Cardiac muscle cell (in vitro differentiated cells and primary cell): ENCODE measurements at places on chromosomes 6 and 20. TPM values are rescaled to one million over a fixed set of nuclear protein-coding genes. Genes with fewer than 3 reads are reported as not detected.

DNA sequence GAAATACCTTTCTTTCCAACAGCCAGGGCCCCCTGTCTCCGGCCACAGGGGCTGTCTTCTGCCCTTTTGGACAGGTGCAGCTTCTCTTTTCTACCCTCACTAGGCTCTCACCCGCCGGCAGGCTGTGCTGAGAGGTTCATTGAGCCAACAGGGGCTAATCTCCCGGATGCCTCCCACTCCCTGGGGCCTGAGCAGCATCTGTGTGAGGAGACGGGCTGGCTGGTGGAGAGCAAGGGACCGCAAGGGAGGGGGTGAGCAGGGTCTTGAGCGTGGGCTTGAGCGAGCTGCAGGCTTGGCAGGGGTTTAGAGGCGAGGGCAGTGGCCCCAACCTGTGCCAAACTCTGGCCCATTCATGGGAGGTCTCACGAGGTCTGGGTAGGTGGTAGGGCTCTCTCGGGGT is 56.5 kb upstream of the CST7 start:
- no peak for DNase-seq

GRCh38 chr6:136114661-136115060 is 135.4 kb downstream of the MTFR2 start:
- DNase-seq: no peak

DNA sequence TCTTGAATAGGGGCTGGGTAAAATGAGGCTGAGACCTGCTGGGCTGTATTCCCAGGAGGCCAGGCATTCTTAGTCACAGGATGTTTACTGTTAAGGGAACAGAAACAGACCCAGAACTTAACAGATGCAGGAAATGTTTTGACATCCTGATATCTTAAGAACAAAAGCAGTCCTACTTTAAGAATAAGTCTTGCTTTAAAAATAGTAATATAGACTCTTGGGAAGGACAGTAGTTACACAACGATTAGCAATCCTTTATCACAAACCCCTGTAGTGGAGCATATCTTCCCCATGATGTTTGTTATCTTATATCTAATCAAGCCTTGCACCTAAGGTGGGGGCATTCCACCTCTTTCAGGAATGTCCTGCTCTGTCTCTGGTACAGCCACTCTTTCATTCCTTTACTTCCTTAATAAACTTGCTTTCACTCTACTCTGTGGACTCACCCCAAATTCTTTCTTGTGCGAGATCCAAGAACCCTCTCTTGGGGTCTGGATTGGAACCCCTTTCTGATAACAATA is 493.7 kb upstream of the SULF2 start:
- peak; percentile 72 for DNase-seq

DNA sequence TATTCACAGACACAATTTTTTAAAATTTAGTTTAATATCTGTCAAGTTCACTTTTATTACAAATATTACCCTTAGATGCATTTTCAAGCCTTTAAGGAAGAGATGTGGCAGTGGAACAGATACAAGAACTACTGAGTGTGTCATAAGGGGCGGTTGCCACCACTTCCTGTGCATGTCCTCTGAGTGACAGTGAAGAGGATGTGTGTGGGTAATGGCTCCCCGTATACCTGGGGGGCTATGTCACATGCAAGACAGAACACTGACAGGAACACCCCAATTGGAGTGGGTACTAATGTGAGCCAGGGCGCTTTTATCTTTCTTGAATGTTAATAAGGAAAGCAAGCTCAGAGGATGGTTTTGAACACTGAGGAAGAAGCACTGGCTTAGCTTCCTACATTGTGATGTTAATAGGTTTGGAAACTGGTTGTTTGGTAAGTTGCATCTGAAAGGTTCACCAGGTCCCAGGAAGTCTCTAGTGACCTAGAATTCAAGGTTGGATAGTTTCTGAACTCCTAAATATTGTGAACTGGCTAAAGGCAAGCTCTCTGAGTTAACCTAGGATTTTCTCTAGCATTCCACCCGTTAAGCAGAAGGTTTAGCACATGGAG is 83.4 kb upstream of the ASF1A start:
- DNase-seq: no peak

- DNase-seq: no peak
Measured at GRCh38 chr6:8149350-8149749, 47.0 kb upstream of the EEF1E1 start.

DNA sequence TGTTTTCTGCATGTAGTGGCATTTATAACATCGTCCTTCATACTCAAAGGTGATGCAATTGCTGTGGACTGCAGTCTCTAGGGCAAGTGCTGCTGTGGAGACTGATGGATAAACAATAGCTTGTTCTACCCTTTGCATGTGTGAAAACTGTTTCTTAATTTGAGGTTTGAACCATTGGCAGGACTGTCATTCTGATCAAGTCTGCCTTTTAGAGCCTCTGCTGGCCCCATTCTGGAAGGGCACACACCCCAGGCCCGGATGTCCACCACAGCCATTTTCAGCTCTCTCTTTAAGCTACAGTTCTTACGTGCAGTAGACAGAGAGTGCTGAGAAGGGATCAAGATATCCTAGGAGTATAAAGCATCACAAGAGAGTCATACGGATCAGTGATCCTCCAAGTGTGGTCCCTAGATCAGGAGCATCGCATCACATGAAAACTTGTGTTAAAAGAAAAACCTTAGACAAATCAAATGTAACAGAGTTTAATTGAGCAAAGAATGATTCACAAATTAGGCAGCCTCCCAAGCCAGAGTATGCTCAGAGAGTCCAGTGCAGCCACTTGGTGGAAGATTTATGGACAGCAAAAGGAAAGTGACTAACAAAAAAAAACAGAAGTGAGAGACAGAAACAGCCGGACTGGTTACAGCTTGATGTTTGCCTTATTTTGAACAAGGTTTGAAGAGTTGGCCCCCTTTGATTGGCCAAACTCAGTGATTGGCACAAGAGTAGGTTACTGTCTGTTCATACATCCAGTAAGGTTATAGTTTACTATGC is 52.0 kb downstream of the FRK start:
- no peak for DNase-seq

DNA sequence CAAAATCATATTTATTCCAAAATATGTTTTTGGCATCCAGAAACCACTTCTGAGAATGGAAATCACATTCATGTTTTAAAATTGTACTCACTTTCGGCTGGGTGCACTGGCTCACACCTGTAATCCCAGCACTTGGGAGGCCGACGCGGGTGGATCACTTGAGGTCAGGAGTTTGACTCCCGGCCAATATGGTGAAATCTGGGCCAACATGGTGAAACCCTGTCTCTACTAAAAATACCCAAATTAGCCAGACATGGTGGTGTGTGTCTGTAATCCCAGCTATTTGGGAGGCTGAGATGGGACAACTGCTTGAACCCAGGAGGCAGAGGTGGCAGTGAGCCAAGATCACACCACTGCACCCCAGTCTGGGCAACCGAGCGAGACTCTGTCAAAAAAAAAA is 580.7 kb downstream of the MAFB start:
- no peak for DNase-seq

- DNase-seq: no peak
Measured at GRCh38 chr6:4169028-4169789, 33.8 kb upstream of the ECI2 start.

GRCh38 chr20:48769069-48769983 is 58.5 kb downstream of the PREX1 start:
- DNase-seq: no peak

Gene SLC22A2
- total RNA-seq: 0.18 TPM in 1 of 2 replicates, not detected in the other

Gene CCND3
- 20.0 and 21.1 TPM in 2 replicates for total RNA-seq

Gene BANF2
- not detected in 2 replicates for total RNA-seq

Gene MYT1
- total RNA-seq: 0.35 and 0.39 TPM in 2 replicates

Gene IPCEF1
- total RNA-seq: 0.15 and 0.46 TPM in 2 replicates
